ENCODE measurements at places on chromosomes 11 and 22.

DNA sequence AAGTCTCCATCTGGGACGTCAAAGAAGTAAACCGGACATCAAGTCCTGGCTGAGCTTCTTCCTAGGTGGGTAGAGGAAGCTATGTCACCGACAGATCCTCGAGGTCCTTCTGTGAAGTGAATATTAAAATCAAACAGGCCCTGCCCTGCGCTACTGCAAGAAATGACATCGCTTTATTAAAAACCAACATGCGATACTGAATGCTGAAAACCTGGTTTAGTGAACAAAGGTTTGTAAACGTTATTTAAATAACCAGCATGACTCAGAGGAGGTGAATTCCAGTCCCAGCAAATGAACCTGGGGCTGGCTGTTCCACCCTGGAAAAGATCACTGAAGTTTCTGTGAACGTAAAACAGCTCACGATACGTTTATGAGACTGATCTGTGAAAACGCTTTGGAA is 645 bp downstream of the RTCB start:
- DNase-seq, result no peak

GRCh38 chr11:114076921-114077331 is 17.4 kb downstream of the ZBTB16 start:
- DNase-seq, result no peak

DNA sequence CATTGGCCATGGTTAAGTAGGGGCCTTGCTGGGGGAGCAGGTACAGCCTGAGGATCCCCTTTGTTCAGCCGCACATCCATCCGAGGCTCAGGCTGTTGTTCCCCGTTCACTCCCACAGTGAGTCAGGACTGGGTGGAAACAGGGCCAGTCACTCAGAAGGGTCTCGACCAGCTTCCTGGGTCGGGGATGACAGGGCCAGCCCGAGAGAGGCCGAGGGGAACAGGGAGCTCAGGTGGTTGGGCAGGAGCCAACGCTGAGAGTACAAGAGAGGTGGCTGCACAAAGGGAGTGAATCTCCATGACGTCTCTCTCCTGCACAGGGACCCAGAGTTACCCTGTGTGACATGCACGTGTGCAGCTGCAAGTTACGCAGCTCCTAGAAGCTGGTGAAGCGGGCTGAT is 97.2 kb upstream of the SHANK2 start:
- no peak for DNase-seq

DNA sequence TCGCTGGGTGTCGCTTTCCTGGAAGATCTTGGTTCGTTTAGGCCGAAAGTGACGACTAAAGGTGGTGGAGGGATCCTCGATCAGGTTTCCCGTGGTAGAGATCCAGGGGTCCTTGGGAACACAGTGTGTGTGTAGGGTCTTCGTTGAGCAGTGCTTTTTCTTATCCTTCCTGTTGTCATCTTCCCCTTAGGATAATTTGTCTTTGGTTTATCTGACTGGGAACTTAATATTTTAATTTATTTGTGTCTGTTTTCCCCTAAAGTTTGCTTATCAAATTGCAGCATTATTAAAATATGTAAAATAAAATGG is 403 bp downstream of the RBM7 start:
- DNase-seq, result no peak

GRCh38 chr11:133930767-133931448 is 25.9 kb downstream of the IGSF9B start:
- no peak for DNase-seq

- no peak for DNase-seq
These were observed 19.9 kb downstream of the INCENP start for GRCh38 chr11:62143727-62144126.

- DNase-seq, result no peak
These were observed 673.8 kb downstream of the NELL1 start for GRCh38 chr11:21343204-21343603.

DNA sequence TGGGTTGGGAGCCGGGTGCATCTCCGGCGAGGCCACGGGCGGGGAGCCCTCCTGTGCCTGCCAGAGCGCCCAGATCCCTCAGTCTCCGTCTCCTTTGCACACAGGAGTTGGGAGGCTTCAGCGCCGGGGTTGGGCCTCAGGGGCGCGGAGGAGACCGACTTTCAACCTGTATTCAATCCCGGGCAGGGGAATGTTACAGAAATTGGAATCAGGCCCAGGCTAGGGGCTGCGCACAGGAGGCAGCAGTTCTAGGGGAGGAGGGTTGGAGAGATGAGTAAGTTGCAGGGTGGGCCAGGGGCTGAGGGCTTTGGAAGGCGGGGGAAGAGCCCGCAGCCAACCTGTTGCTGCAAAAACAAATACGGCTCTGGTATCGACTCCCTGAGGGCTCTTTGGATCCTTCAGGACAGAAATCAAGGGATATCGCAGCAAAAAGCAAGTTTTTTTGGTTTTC is 640 bp upstream of the KCNA4 start:
- DNase-seq, result no peak

DNA sequence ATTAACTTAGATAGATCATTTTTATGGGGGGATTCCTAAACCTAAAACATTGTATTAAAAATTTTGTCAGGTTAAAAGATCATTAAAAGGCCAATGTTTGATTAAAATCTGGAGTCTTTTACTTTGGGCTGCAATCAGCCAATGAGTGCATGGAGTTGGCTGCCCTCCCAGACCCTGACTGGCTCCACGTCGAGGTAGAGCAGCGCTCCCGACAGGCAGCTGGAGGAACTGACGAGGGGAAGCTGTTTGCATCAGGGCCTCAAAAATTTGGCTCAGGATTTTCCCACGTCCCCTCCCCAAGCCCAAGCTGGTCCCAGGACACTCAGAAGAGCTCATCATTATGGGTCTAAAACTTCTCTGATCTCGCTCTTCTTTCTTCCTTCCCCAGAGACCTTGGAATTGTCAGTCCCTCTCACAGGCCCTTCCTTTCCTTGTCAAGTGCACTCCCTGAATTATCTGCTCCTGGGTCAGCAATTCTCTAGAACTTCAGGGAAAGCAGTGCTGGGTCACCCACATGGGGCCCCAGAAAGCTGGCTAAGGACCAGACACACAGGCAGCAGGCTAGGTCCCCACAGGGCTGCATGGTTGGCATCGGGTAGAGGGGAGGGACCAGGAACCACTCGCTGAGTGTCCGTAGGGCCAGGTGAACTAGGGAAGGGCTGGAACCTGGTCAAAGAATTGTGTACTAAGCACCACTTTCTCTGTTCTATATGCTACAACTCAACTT is 119.6 kb upstream of the IGLL5 start:
- DNase-seq, result no peak

GRCh38 chr11:75063741-75064314 is 32.8 kb downstream of the OR2AT4 start:
- DNase-seq, result no peak

GRCh38 chr11:94725097-94725496 is 43.1 kb upstream of the AMOTL1 start:
- DNase-seq, result no peak

DNA sequence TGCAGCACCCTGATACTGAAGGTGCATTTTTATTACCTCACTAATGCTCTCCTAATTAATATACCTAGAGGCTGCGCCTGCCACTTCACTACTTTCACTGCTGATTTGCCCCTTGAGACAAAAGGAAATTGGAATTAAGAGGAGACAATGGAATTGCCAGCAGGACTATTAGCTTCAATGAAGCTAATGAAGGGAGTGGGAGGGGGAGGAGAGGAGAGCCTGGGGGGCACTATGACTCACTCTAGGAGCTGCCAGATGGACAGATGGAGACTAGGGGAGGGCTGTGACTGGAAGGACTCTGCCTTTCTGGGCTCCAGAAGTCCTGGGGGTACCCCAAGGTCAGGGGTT is 102.8 kb upstream of the DRD2 start:
- DNase-seq, result no peak

GRCh38 chr11:84381666-84382065 is 1095.5 kb upstream of the CCDC90B start:
- no peak for DNase-seq

DNA sequence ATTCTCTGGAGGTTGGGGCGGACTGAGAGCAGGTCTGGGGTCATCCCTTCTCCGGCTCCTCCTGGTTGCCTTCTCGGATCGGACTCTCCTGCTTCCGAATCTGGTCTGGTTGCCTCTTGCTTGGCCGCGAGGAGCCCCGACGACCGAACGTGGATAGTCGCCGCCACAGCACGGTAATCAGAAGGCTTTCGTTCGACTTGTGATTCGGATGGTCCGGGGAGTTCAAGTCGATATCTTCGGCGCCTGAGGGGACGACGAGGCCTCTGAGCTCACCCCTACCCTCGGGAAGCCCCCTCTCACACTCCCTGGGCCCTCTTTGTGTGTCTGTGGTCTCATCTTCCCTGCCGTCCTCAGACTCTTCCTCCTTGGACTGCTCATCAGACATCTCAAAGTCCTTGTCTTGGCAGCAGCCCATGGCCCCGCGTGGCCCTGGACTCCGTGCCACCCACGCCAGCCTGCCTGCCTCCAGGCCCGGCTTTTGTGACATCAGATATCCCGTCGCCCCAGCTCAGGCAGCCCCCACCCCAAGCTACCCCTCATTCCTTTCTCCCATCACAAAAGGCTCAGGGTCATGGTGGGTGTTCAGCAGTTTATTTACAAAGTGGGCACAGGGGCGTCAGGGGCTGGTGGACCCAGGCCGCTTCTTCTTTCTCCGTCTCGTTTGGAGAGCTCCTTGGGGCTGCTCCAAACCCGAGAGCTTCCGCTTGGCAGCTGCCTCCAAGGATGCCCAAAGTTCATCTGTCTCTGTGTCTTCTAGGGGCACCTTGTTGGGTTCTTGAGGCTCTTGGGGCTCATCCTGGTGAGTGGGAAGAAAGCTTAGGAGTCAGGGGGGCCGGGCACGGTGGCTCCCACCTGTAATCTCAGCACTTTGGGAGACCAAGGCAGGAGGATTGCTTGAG is at the start of gene TEX54:
Gene TEX54 (minus strand): TSS at position 506 of the 899 bp plus-strand sequence.
- no peak for DNase-seq

DNA sequence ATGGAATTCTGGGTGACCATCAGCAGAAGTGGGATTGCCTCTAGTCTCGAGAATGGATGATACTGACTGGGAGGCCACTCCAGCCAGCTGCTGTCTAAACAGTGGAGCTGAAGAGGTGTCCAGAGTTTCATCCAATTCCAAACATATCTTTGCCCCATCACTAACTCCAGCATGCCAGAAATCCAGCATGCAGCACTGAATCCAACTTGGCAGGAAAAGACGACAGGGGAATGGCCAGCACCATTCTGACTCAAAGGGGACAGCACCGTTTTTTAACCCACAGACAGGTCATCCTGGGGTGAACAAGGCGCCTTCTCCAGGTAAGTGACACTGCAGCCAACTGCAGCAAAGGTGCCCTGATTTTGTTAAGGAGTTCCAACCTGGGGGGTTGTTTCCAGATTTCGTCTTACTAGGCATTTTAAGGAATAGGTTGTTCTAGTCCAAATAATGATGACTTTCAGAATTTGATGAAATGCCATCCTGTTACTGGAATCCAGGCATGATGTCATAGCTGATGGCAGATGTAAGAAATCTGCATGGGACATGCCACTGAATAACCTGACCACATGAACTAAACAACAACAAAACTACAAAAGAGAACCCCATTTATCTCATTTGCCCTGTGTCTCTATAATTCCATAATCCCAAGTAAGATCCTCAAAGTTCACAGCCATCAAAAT is 32.3 kb downstream of the FEZ1 start:
- no peak for DNase-seq

GRCh38 chr11:116276051-116277044 is 496.4 kb downstream of the BUD13 start:
- no peak for DNase-seq

GRCh38 chr22:49951000-49951677 is 9.4 kb upstream of the PIM3 start:
- DNase-seq, result no peak

GRCh38 chr11:100680070-100680469 is 7.0 kb upstream of the ARHGAP42 start:
- no peak for DNase-seq

GRCh38 chr11:130816546-130817329 is 99.5 kb downstream of the SNX19 start:
- DNase-seq, result no peak

DNA sequence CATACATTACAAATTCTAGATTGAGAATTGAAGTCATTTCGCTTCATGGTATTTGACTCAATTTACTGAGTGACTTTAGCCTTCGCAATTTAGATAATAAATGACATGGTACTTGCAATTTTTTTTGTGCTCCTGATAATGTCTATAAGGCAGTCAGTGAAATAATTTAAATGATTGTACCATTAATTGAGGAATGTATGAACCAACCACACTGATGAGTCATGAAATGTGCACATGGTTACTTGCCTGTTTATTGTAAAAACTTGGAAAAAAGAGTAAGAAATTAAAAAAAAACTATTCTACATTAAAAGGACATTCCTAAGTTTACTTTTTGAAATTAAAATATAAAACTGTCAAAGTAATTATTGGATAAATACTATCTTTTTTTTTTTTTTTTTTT is 43.3 kb downstream of the DNAJC24 start:
- DNase-seq, result peak; percentile 16

DNA sequence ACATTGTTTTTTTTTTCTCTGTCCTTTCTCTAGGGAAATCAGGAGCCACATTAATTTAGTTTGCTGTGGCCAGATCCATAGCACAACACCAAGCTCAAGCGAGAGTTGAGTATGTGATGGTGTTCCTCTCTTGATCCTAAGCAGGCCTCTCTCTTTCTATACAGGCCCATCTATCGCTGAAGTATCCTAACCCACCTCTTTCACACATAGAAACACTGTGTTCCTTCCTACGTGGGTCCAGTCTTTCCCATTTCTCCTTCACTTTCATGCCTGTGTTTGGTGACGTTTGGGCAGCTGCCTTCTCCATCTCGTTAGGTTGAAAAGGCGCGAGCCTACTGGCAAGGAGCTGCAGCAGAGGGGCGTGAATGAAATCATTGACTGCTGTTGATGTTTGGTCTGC is 2.4 kb downstream of the PACS1 start:
- no peak for DNase-seq

DNA sequence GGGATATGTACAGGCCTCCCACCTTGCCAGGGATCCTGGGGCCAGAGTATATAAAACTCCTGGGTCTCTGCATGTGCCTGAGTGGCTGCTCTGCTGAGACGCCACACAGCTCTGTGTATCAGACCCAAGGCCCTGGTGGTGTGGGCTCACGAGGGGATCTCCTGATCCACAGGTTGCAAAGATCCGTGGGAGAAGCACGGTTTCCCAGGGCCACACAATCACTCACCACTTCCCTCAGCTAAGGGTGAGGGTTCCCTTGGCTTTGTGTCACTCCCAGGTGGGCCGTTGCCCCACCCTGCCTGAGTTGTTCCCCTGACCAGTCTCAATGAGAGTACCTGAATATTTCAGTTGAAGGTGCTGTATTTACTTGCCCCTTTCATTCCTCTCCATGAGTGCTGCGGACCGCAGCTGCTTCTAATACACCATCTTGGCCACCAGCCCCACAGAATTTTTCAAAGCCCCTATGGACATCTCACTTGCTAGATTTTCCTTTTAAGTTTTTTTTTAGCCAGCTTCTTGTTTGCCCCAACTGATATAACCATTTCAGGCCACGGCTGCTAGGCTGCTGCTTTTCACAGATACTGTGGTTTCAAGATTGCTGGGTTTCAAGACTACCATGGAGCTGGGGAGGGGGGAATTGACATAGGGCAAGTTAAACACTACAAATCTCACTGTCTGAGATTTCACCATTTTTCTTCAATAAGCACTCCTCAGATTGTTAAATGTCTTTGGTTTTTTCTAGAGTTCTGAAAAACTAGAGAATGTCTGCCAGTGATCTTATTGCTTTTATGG is 13.7 kb upstream of the DEPDC7 start:
- DNase-seq, result no peak

- peak; percentile 77 for DNase-seq
These were observed 6.7 kb upstream of the AHNAK start for GRCh38 chr11:62553080-62553838.

GRCh38 chr11:7830740-7831139 is 34.0 kb upstream of the OR5P2 start:
- no peak for DNase-seq

Measured in AG04449 (cell line).